CD8-positive, alpha-beta memory T cell (primary cell): ENCODE measurements at places on chromosomes 3 and 15. TPM values are rescaled to one million over a fixed set of nuclear protein-coding genes. Genes with fewer than 3 reads are reported as not detected.

Gene ATG3
- total RNA-seq: 80.4 TPM

DNA sequence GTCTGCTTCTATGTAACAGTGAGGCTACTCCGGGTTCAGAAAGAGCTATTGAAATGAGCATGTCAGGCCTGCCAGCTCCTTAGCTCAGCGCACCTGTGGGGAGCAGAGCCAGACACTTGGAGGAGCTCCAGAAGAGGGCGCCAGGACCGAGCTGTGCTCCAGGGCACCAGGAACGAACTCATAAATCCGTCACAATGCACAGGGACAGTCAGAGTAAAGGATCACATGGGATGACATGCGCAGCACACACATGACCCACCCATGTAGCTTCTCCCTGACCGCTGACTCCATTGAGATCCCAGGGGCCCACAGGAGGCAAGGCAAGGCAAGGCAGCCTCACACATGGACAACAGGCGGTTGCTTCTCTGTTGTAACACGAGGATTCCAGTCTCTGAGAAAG, 26.0 kb upstream of the GNB5 start:
- no peak for DNase-seq

Gene ADPRH
- 6.8 TPM for total RNA-seq

GRCh38 chr3:71641674-71642073, 58.1 kb upstream of the FOXP1 start:
- no peak for DNase-seq

DNA sequence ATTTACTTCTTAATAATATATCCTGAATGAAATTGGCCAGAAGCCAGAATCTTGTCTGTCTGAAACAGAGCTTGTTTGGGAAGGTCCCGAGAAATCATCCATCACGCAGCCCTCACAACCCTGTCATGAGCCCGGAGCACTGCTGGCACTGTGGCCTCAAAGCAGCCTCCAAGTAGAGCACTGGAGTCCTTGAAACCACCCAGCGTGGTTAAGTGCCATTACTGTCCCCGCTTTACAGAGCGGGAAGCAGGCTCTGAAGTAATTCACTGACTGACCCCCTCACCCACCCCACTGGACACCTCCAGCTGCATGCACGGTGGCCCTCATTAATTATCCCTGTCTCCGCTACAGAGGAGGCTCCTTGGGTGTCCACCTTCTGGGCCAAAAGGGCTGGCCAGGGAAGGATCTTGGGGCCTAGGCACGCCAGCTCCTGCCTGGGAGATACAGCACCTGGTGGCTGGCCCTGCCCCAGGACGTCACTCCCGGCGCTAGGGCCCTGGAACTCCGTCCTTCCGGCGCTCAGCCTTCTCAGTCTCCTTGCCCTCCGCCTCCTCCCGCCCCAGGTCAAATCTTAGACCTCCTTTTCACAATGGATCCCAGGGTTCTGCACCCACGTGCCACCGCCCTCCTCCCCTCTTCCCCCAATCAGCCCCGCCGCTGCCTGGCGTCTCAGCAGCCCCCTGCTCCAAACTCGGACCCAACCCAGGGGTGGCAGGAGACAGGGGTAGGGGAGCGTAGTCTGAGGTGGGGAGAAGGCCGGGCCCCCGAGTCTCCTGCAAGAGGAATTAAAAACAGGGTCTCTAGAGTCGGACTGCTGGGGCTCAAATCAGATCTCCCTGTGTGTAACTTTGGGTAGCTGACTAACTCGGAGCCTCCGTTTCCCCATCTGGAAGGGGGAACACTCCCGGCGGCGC, 1.1 kb downstream of the TKT start:
- DNase-seq: peak; percentile 41

DNA sequence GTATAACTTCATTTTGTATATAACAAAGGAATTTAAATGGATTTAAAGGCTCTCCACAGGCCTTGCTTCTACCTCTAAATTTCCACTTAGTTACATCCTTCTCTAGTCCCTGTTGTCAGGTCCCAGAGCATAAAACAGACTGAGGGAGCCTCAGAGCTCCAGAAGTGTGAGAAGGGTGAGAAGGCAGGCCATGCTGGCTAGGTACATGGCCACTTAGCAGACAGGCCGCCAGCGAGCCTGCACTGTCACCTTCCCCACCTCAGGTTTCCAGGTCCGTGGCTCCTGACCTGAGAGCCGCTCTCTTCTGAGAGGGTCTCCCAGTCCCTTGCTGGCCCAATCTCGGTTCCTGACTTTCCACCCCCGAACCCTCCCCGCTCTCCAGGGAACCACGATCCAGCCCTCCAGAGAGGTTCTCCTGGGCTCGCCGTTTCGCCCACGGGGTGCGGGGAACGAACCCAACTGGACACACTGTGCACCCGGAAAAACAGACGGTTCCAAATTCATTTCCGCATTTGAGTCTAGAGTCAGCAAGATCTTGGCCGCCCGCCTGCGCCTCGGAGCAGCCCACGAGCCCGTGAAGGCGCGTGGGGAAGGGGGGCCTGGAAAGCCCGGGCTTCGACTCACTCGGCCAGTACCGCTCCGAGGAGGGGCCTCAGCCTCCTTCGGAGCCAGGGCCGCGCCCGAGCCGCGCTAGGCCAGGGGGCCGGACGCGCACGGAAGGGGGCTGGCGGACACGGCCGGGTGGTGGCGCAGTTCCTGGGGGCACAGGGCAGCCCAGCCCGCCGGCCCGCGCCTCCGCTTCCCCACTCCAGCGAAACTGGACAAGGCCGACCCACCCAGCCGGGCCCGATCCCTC, 16.7 kb upstream of the SOX2 start:
- DNase-seq: no peak
